ENCODE measurements at places on chromosomes 6 and 20.

GRCh38 chr6:155050311-155050710 is 55.2 kb downstream of the TIAM2 start:
- DNase-seq = peak; percentile 42

DNA sequence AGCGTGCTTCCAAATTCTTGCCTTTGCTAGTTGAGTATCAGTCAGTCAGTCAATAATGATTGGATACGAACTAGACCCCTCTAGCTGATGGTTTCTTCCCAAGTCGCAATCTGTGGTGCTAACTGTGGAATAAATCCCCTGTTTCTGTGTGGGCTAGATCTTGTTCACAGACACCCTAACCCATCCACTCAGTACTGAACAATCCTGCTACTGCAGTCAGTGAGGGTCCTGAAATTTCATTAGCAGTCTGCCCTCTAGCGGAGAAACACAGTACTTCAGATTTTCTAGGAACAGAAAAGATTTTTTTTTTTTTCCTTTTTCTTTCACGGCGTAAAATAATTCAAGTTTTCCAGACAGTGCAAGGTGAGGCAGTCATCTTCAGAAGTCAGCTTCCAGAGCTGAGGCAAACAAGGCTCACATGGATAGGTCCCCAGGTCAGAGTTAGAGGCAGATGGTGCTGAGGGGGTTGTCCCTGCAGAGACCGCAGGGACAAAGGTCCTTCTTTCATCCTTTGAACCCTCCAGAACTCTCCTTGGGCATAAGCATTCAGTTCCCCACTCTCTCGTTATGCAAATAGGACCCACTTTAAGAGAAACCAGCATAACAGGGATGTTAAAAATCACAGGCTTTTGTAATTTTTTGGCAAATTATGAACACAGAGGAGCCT is 119.6 kb downstream of the SCML4 start:
- peak; percentile 52 for DNase-seq

GRCh38 chr6:81895511-81896185 is 143.2 kb upstream of the TENT5A start:
- DNase-seq = peak; percentile 98

GRCh38 chr20:3896853-3897583 is 7.8 kb downstream of the PANK2 start:
- no peak for DNase-seq

- DNase-seq = peak; percentile 66
These were observed 168.7 kb upstream of the PRSS16 start for GRCh38 chr6:27078734-27079357.

DNA sequence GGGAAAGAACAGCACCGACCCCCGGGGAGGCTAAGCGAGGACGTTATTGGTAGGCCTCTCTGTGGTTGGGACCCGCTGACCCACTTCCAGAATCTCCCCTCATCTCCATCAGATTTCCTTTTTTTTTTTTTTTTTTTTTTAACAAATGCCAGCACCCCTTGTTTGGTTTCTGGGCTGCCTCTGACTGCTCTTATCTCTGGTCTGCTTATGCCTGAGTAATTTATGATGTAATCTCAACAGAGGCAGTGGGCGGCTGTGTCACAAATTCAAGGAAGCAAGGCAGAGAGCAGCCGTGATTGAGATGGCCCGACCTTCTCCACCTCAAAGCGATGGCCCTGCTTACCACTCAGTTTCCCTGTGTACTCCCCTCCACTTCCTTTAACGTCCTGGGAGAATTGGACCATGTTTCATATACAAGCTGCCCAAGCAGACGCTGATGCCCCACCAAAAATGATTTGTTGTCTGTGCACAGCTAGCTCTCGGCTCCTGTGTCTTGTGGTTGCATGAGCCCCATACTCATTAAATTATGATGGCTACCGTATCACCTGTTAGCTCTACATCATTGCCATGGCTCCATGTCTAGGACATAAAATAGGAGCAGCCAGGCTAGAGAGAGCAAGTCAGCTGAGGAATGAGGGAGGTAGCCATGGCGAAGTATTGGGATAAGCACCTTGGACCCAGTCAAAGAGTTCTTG is 98.1 kb downstream of the ZNF217 start:
- peak; percentile 5 for DNase-seq

- DNase-seq = no peak
These were observed 78.2 kb upstream of the NXT1 start for GRCh38 chr20:23272176-23273029.

GRCh38 chr6:15586503-15586902 is 76.3 kb downstream of the DTNBP1 start:
- no peak for DNase-seq

DNA sequence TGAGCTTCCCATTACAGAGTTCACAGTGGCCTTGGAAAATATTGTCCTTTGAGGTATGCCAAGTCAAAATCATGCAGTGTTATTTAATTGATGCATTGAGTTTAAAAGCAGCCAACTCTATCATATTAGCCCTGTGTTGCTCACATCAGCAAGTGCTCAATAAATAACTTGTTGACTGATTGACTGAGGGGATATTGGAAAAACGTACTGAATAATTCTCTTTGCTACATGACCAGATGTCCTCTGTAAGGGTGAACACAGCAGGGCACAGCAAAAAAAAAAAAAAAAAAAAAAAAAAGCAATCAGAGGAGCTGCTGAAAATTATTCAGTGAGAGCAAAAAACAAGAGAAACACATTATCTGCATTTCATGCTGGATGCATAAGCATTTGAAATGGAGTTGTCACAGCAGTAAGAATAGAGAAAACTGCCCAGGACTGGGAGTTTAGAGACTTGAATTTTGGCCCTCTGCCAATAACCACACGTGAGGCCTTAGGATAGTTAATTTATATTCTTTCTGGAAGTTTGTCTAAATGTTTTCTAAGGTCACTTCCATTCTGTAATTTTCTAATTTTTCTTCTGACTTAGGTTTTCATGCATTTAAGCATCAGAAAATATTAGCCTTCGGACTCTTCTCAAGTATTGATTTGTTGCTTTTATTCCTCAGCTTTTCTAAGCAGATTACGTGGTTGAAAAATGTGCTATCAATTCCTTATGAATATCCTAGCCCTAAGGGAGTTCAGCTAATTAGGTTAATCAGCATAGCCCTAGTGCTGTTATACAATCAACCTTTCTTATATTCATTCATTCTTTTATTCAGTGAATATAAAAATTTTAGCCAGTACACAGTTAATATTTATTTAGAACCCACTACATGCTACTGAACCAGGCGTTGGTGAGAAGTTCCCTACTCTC is 246.8 kb upstream of the STXBP5 start:
- no peak for DNase-seq

DNA sequence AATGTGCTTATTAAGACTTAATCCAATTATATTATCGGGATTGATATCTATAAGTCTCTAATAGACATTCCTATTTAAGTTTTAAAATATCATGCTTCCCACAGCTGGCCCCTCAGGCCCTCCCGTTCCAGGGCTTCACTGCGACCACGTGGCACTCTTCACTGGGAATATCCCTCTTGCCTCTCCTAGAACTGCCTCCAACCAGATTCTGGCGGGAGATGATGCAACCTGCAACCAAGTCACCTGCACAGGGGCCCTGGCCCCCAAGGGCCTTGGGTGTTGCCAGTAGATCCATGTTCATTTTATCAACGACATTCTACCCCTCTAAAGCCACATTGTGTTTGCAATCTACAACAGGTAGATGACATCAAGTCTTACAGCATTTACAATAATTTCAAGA is 18.4 kb upstream of the RAMACL start:
- DNase-seq = no peak

GRCh38 chr6:44247338-44248302 is 719 bp downstream of the HSP90AB1 start:
- peak; percentile 58 for DNase-seq

GRCh38 chr6:110116258-110116657 is 63.2 kb downstream of the WASF1 start:
- peak; percentile 39 for DNase-seq

- peak; percentile 95 for DNase-seq
These were observed 127.1 kb upstream of the MLIP start for GRCh38 chr6:53984163-53984562.

DNA sequence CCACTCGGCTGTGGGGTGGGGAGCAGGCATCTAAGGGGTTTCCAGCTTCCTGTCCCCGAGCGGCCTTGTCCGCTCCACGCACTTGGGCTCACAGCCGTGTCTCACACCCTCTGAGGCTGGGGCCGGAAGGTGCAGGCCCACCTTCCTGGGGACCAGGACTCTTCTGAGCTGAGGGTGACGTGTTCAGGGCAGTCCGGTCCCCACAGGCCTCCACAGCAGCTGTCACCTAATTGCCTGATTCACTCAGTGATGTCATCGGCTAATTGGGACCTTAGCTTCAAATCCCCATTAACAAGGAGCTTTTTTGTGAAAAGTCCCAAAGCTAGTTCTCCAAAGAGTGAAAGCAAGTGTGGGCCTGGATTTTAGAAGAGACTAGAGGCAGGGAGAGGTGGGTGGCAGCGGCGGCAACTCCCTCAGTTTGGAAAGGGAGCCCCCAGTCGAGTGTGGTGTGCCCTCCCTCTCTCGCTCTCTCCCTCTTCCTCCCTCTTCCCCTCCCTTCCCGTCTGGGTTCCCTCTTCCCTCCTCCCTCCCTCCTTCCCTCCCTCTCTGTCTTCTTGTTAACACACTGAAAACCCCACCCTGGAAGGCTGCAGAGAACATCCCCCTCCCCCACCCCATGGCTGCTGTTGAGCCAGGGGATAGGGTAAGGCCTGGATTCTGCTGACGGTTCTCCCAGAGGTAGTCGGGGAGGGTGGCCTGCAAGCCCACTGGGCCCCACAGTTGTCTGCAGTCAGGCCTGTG is 39.0 kb downstream of the MYT1 start:
- DNase-seq = no peak

- DNase-seq = no peak
These were observed 80.2 kb downstream of the SYNJ2 start for GRCh38 chr6:158061709-158062461.

DNA sequence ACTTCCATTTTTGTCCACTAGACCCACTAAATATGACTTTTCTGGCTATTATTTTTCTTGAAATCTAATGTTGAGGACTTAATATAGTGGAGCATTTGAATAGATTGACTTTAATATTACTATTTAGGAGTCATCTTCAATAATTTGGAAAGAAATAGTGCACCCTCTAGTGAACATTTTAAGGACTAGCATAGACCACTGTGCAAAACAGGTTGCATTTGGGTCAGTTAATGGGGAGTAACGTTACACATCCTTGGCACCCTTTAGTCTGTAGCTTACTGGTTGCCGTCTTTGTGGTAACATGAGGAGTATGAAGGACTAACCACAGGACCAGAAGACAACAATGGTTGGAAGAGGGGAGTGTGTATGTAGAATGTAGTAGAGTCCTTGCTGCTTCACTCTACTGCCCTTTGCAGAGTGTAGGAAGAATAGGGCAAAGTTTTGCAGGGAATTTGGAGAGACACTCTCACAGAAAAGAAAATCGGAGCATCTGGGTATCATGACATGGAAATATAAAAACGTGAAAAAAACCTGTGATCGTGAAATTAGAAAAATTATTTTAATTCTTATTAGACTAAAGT is 25.2 kb downstream of the RFPL4B start:
- peak; percentile 17 for DNase-seq

GRCh38 chr6:28947831-28948270 is 24.1 kb upstream of the TRIM27 start:
- peak; percentile 27 for DNase-seq

- DNase-seq = peak; percentile 99
These were observed 23.2 kb upstream of the FAM50B start for GRCh38 chr6:3825851-3826581.

- DNase-seq = no peak
These were observed 1.7 kb downstream of the SNHG17 start for GRCh38 chr20:38433304-38433972.

DNA sequence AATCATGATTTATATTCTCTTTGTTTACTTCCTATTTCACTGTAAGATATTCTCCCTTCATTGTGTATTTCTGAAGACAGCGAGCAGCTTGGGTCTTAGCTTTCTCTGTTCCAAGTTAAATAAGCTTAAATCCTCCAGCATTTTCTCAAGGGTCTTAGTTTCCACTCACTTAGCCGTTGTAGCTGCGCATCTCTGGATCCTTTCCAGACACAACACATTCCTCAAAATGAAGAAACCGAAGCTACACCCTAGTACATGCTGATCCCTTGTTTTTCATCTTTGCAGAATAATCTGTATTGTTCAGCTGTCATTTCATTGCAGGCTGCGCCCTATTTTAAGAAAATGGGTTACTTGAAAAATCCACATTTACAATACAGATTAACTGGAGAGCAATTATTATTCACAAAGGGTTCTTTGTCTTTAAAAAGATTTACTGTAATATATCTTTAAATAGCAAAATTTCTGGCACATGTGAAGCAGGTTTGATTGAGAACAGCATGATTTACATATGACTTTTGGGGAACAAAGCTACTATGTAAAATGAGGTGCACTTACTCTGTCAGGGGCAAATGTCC is 375.8 kb downstream of the QKI start:
- peak; percentile 18 for DNase-seq

- DNase-seq = no peak
These were observed 55.1 kb downstream of the ID4 start for GRCh38 chr6:19892260-19892659.

DNA sequence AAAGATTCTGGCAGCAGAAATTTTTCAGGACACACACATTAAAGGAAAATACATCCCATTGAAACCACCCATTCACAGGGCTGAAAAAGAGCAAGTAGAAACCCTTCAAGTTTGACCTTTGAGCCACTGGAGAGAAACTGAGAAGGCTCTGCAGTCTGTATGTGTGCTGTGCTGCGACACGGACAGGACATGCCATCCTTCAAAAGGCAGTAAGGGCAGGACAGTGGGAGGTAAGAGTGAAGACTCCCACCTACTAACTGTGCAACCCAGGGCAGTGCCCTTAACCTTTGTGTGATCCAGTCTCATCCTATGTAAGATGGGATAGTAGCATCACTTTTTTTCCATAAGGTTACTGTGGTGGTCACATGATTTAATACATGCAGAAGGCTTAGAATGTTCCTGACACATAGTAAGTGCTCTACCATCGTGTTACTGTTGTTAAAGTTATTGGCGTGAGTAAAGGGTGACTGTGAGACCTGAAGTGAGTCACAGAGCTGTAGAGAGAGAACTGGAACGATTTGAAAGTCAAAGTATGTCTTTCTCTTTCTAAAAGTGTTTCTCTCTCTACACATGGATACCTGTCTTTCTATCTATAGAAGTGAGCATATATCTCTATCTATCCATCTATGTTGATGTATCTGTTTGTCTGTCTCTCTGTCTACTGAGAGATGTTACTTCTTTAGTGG is 153.7 kb upstream of the OLIG3 start:
- DNase-seq = peak; percentile 15

DNA sequence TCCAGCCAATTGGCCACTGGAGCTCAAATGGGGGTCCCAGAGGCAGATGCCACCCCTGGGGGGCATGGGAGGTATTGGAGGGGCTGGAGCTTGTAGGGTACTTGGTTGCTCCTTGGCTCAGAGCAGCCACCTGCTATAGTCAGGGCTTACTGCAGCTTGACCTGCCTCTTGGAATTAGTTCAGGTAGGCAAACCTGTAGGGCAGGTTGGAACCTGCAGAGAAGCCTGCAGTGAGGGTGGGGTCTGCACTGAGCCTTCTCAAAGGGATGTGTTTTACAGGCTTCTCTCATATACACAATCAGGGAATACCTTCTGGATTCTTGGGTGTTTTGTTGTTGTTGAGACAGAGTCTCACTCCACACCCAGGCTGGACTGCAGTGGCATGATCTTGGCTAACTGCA is 94.2 kb upstream of the MYL9 start:
- no peak for DNase-seq
